Neural crest cell (in vitro differentiated cells): ENCODE measurements at places on chromosomes 4 and X. TPM values are rescaled to one million over a fixed set of nuclear protein-coding genes. Genes with fewer than 3 reads are reported as not detected.

TMEM156 gene
- not detected in 2 replicates for total RNA-seq

BEX1 gene
- total RNA-seq = 60.0 TPM in 2 replicates

MID1 gene
- 47.1 and 48.1 TPM in 2 replicates for total RNA-seq

CYP2U1 gene
- 7.6 and 8.4 TPM in 2 replicates for total RNA-seq

MAP3K15 gene
- 1.2 and 2.0 TPM in 2 replicates for total RNA-seq

ARX gene
- total RNA-seq = 0.16 and 0.20 TPM in 2 replicates

TMPRSS11A gene
- total RNA-seq = not detected in 2 replicates

PNMA3 gene
- total RNA-seq = 9.8 and 10.0 TPM in 2 replicates

PAGE4 gene
- not detected in 2 replicates for total RNA-seq

SHOX gene
- 0.14 and 0.16 TPM in 2 replicates for total RNA-seq

GRCh38 chrX:42247241-42247640 is 323.9 kb upstream of the CASK start:
- DNase-seq = no peak

- DNase-seq = no peak
Measured at GRCh38 chr4:138488533-138488932, 246.4 kb upstream of the SLC7A11 start.

- DNase-seq = no peak
Measured at GRCh38 chr4:132344924-132345828, 803.9 kb upstream of the PCDH10 start.

DNA sequence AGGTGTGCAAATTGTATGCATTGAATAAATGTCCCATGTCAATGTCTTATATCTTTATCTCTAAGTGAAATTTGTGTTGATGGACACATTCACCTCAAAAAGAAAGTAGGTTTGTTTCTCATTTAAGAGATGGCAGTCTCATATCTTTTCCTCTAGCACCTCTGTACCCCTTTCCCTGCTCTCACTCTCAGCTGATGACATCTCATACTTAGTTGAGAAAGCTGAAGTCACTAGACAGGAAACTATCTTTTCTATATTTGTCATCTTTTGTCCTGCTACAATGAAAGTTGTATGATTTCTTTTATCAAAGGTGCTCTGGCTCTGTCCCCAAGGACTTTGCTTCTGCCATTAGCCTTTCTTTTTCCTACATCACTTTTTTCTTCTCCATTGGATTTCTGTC is 84.0 kb upstream of the GRPR start:
- DNase-seq = no peak

GRCh38 chr4:13203101-13203500 is 281.0 kb downstream of the RAB28 start:
- no peak for DNase-seq

DNA sequence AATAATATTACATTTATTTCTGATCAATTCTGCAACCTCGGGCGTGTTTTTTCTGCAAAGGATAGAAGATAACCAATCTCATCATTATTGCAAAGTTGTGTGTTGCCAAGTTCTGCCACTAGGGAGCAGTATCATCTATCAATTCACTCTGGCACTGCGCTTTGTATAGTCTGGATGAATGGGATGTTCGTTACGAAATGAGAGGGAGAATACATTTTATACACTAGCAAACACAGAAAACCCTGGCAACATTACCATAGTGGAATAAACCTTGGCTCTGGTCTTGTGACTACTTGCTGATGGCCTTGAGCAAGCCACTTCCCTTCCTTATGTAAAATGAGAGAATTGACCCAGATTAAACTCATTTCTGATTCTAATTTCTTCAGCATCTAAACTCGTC is 97.5 kb upstream of the ZNF518B start:
- DNase-seq = peak; percentile 80

DNA sequence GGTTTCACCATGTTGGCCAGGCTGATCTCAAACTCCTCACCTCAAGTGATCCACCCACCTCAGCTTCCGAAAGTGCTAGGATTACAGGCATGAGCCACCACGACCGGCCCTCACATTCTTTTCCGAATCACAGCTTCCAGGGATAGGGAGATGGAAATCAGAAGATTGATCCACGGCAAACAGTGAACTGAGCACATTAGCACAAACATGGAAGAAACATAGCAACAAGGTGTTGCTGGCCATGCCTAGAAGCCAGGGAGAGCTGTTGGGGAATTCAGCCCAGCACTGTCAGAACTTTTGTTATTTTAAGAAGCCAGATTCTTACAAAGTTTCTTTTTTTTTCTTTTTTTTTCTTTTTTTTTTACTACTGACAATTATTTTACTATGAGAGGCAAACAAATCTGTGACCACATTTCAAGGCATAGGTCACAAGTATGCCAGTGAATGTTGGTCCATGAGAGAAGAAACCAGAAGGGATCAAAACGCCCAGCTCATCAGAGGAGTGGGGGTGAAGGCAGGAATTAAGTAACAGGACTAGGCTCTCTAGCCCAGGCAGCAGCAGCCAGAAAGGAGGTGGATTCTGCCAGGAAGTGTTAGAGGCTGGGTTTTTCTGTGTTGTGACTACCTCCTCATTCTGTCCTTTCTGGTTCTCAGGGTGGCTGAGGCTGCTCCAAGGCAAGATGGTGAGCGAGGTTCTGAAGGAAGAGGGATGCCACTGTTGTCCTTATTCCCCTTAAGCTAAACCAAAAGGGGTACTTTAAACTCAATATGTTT is 44.1 kb downstream of the TEC start:
- no peak for DNase-seq

- no peak for DNase-seq
Measured at GRCh38 chr4:185955826-185956543, 113.0 kb upstream of the TLR3 start.

DNA sequence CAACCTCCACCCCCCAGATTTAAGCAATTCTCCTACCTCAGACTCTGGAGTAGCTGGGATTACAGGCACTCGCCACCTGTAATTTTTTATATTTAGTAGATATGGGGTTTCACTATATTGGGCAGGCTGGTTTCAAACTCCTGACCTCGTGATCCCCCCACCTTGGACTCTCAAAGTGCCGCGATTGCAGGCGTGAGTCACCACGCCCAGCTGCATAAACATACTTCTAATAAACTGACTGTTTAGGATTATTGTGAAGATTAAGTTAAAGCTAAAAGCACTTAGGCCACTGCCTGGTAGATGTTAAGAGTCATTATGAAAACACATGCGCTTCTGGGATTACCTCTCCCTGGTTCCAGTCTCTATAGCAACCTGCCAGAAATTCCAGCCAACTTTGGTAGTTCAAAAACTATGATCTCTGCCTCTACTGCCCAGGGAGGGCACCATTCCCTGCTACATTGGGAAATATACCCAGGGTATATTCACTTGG is 30.2 kb upstream of the GRIA3 start:
- no peak for DNase-seq

GRCh38 chr4:109729117-109729717 is 653 bp downstream of the PLA2G12A start:
- no peak for DNase-seq

- no peak for DNase-seq
Measured at GRCh38 chr4:6885953-6886557, 23.6 kb upstream of the TBC1D14 start.
